ENCODE measurements at places on chromosomes 1 and 21. TPM values are rescaled to one million over a fixed set of nuclear protein-coding genes. Genes with fewer than 3 reads are reported as not detected.
A peak's percentile ranks its signal among the peaks of the same experiment; 100 is the strongest.

The SELL gene
- 2.0 TPM for total RNA-seq

The CRYAA gene
- not detected for total RNA-seq

The FAM229A gene
- total RNA-seq = 20.0 TPM

The CFH gene
- total RNA-seq = 422 TPM

The DMRTA2 gene
- not detected for total RNA-seq

The FABP3 gene
- 6.6 TPM for total RNA-seq

- H3K4me1 ChIP-seq = no peaks in the 10 kb centered on the region
- no peaks in the 10 kb centered on the region for H3K27me3 ChIP-seq
- no peak for DNase-seq
- no peaks in the 10 kb centered on the region for H3K36me3 ChIP-seq
- no peak overlapping the region for H3K27ac ChIP-seq
Measured at GRCh38 chr1:175768610-175769009, 25.2 kb upstream of the TNR start.

DNA sequence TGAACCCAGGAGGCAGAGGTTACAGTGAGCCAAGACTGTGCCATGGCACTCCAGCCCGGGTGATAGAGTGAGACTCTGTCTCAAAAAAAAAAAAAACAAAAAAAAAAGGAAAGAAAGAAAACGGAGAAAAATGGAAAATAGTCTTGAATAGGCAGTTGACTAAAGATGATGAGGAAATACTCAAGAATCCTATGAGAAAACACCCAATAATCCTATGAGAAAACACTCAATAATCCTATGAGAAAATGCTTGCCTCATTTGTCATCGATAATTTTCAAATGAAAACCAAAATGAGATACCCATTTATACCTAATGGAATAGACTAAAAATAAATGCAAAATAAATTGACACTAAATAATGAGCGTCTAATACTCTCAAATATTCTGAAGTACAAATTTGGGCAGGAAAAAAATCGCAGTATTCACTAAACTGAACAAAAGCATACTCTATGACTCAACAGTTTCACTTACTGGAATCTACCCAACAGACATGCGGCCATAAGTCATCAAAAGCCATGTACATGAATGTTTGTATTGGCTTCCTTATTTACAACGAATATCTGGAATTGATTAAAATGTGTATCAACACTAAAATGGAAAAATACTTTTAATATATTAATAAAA lies 733.9 kb upstream of the CHRM3 start:
- H3K27ac ChIP-seq = no peak overlapping the region
- no peaks in the 10 kb centered on the region for H3K27me3 ChIP-seq
- no peak overlapping the region for H3K4me3 ChIP-seq
- H3K36me3 ChIP-seq = no peaks in the 10 kb centered on the region

DNA sequence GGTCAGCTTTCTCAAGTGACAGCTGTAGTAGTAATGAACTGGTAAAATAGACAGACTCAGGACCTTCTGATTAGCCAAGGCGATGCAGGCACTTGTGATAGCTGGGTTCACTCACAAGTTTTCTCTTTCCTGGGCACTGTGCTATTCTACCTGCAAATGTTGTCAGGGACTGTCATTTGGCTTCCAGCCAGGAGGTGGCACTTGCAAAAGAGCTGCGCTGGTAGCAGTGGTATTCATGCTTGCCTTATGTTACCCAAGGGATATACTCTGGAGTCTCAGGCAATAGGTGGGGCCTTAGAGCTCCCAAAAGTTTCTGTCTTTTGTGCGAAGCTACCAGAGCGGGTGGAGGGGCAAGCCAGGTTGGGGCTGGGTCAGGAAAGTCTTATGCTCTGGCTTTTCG lies 23.5 kb downstream of the IFI44 start:
- no peaks in the 10 kb centered on the region for H3K36me3 ChIP-seq
- H3K4me3 ChIP-seq = no peak overlapping the region
- DNase-seq = peak; percentile 44
- H3K27me3 ChIP-seq = no peaks in the 10 kb centered on the region

- H3K36me3 ChIP-seq = no peaks in the 10 kb centered on the region
- no peak for DNase-seq
- H3K27me3 ChIP-seq = no peaks in the 10 kb centered on the region
- H3K4me3 ChIP-seq = no peak overlapping the region
Measured at GRCh38 chr1:4045397-4046010, 145.4 kb upstream of the C1orf174 start.

- DNase-seq = no peak
- no peak overlapping the region for H3K4me3 ChIP-seq
- no peaks in the 10 kb centered on the region for H3K36me3 ChIP-seq
Measured at GRCh38 chr1:201551096-201551495, 12.2 kb downstream of the NAV1 start.

GRCh38 chr1:32783851-32784250 lies 33.3 kb downstream of the YARS1 start:
- DNase-seq = no peak
- no peak overlapping the region for H3K4me3 ChIP-seq
- no peaks in the 10 kb centered on the region for H3K27me3 ChIP-seq
- H3K4me1 ChIP-seq = no peaks in the 10 kb centered on the region

GRCh38 chr1:230242326-230242725 lies 175.3 kb downstream of the GALNT2 start:
- DNase-seq = no peak
- H3K27ac ChIP-seq = no peak overlapping the region
- no peaks in the 10 kb centered on the region for H3K4me1 ChIP-seq
- peaks cover 3% of the 10 kb centered on the region for H3K36me3 ChIP-seq
- H3K4me3 ChIP-seq = no peak overlapping the region

- DNase-seq = no peak
- peaks cover 46% of the 10 kb centered on the region for H3K4me1 ChIP-seq
- H3K36me3 ChIP-seq = peaks cover 11% of the 10 kb centered on the region
- H3K27ac ChIP-seq = peak overlapping the region; percentile 77
- H3K27me3 ChIP-seq = no peaks in the 10 kb centered on the region
Measured at GRCh38 chr1:36096500-36097432, 8.1 kb downstream of the ADPRS start.
